SK-MEL-5 (cell line): ENCODE measurements at places on chromosomes 16 and 17. TPM values are rescaled to one million over a fixed set of nuclear protein-coding genes. Genes with fewer than 3 reads are reported as not detected.

The PERCC1 gene
- total RNA-seq = not detected in 2 replicates

The MLX gene
- total RNA-seq = 44.6 and 50.6 TPM in 2 replicates

The RFFL gene
- 9.7 and 11.2 TPM in 2 replicates for total RNA-seq

The CORO1A gene
- total RNA-seq = 0.08 TPM in 1 of 2 replicates, not detected in the other

The TBC1D3G gene
- total RNA-seq = not detected in 2 replicates

The CIBAR2 gene
- not detected in 2 replicates for total RNA-seq

The DYNLRB2 gene
- total RNA-seq = not detected in 2 replicates

The TMEM92 gene
- 0.08 and 1.3 TPM in 2 replicates for total RNA-seq

The TP53TG3 gene
- not detected in 2 replicates for total RNA-seq
